Activated CD8-positive, alpha-beta memory T cell treated with anti-CD3 and anti-CD28 coated beads for 24 hours (primary cell): ENCODE measurements at places on chromosomes 16 and 17.

DNA sequence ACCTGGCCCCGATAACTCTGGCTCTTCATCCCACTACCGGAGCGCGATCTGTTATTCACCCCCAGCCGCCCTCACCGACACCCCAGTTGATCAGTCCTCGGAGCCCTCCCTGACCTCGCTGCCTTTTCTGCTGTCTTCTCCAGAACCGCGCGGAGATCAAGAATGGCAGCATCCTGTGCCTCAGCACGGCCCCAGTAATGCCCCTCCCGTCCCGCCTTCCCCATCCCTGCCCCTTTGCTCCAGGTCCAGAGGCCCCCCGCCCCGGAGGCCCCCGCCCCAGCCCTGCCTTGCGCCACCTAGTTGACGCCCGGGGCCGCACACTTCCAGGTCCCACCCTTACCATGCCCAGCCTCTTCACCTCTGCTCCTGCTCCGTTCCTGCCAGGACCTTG lies 872 bp downstream of the ELMO3 start:
- DNase-seq = no peak

DNA sequence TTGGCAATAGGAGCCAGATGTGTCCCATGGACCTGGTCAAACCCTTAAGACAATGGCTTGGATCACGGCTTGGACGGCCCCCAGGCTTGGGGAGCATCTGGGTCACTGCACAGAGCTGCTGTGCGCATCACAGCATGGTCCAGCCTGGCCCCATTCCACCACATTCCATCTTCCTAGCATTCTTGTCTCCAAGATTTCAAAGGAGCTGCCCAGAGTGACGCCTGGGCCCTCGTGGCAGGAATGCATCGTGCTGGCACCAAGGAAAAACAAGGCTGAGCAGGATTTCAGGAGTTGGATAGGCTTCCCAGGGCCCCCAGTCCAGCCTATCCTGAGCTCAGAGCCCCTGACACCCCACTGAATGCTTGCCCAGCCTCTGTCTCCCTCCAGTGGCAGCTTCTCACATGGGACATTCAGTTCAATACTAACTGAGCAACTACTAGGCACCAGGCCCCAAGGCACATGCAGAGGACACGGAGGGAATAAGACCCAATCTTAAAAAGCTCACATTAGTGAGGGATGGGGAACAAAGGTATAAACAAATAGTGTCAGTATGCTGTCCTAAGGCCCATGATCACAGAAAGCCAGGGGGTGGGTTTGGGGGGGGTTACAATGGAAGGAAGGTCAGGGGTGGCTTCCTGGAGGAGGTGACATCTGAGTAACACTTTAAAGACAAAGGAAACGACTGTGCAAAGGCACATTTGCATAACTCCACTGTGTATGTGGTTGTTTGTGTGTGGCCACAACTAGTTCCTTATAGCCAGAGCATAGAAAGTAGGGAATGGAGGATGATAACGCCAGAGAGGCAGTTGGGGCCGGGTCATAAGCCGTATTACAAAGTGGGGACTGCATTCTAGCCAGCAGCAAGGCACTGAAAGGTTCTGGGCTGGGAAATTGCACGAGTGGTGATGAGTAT lies 34.1 kb downstream of the TK2 start:
- no peak for DNase-seq

DNA sequence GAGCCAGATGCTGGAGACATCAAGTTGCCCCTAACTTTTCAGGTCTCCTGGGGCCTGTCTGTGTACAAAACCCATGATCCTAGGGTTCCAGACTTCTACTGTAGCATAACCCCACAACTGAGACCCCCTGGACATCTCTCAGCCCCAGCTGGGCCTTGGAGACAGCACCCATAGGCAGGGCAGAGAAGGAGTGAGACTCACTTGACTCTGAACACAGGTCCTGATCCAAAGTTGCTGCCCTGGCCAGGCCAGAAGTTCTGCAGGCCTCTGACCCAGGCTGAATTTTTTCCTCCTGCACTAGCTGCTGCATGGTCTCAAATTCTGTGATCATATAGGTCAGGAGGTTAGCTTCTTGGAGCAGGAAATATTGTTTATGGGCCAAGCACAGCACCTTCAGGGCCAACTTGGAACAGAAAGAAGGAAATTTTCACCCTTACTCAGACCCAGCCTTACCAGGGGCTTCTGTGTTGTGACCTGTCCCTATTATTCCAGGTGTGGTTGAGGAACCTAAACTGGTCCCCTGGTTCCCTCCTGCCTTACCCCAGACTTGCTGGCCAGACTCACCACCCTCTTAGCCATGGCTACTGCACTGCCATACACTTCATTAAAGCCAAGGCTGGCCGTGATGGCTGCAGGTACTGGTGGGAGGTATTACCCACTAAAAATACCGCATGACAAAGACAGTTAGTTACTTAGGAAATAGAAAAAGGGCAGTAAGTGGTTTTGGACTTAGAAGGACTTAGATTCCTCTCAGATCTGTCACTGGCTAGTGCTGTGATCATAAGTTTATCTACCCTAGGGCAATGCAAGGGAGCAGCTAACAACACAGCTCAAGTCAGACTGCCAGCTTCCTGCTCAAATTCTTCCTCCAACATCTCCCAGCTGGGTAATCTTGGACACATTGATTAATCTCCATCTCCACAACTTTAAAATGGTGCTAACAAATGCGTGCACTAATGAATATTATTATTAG lies 2180.1 kb downstream of the TP53TG3F start:
- no peak for DNase-seq

GRCh38 chr17:39401412-39402243 lies at the start of gene FBXL20:
Gene FBXL20, minus strand, starts transcription at chr17:39401626. Its CDS starts 224 bp downstream, at chr17:39401402.
- peak; percentile 97 for DNase-seq

DNA sequence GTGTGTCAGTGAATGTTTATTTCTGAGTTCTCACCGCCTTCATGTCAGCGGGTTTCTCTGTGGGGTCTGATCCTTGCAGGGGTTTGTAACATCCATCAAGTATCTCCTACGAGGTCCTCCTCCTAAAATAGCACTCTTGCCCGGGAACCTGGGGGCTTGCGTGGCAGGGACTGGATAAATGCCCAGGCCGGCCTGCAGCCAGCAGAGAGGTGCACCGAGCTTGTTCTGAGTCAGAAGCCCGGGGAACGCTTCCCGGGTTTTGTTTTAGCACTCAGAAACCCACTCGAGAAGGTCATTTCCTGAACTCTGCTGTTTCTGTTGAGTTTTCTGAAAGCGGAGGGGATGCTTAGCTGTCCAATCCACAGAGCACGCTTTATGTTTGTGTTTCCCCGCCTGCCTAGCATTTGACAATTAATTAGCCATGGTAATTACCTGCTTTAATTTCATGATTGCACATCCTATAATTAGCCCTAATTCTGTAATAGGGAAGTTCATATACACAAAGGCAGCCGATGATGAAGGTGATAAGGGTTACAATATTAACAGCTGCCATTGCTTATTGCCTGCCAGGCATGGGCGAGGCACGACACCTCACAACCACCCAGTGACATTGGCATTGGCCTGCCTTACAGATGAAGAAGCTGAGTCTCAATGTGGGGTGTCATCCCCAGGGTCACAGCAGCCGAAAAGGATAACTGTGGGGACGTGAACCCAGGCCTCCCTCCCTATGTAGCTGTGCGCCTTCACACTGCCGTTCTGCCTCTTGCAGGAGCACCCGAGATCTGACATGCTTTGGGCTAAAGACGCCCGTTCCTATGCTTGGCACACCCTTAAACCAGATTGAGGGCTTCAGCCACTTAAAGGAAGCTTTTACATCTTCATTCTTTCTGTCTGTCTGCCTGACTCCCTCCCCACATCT lies 333.1 kb downstream of the CPPED1 start:
- no peak for DNase-seq

- DNase-seq = no peak
These were observed 120.6 kb upstream of the RPL38 start for GRCh38 chr17:74082886-74083285.

DNA sequence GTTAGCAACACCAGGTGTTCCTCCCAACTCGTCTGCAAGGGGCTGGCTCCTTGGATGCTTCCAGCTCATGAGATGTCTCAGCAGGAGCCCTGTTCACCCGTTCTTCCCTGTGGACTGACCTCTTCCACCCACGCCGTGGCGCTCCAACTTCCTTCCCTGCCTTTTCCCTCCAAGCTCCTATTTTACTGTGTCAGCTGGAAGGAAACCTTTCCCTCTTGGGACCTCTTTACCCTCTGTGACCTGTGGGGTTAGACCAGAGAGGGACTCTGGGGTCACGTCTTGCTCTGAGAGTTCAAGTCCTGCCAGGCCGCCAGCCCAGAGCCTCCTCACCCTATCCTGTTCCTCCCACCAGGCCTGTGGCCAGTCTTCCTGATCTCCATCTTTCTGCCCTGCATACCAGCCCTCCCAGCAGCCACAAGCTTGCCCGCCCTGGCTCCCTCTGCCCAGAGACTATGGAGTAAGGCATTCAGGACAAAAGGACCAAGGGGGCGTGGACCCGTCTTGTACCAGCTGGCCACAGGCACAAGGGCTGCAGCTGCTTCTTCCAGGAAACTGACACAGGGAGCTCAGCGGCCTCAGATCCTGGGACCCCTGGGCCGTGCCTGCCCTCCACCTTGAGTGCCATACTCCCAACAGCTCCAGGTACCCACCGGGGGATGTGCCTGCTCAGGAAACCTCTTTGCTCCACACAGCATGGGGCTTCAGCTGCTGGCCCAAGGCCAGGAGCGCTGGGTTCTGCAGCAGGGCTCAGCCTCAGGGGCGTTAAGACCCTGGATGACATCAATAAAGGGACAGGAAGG lies 3.0 kb downstream of the PAQR4 start:
- DNase-seq = no peak

DNA sequence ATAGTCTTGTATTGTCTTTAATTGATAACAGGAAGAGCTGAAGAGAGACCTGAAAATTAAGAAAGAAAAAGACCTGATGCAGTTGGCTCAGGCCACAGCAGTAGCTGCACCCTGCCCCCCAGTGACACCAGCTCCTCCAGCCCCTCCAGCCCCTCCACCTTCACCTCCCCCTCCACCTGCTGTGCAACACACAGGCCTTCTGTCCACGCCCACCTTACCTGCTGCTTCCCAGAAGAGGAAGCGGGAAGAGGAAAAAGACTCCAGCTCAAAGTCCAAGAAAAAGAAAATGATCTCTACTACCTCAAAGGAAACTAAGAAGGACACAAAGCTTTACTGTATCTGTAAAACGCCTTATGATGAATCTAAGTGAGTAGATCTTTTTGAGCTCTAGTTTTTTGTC lies 36.8 kb downstream of the C17orf58 start:
- DNase-seq = no peak

- DNase-seq = peak; percentile 75
These were observed 22.1 kb downstream of the FCSK start for GRCh38 chr16:70476272-70477020.

- peak; percentile 85 for DNase-seq
These were observed 7.1 kb upstream of the AKTIP start for GRCh38 chr16:53509906-53510703.

DNA sequence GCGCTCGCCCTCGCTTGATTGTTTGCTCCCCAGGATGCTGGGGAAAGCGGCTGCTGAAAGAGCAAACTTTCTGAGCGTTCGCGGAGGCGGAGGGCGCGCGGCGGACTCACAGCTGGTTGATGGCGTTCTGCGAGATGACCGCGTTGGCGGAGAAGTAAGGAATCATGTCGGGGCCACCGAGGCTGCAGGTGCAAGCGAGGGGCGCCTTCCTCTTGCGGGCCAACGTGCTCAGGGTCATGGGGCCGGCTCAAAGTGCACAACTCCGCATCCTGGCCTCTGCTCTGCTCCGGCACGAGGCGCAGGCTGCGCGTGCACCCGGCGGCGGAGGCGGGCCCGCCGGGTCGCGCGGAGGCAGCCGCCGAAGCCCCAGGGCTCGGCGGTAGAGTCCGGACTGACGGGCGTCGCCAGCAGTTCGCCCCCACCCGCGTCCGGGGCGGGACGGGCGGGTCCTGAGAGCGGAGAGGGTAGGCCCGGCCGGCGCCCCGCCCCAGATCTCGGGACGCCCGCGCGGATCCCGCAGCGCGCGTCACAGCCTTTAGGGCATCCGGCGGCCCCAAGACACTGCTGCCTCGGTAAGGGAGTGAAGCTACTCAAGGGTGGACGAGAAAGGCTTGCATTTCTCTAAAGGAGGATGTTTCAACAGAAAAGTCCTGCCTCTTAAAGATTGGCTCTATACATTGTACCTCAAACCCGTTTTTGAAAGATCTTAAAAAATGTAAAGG lies 138.5 kb upstream of the CORO6 start:
- DNase-seq = peak; percentile 96

DNA sequence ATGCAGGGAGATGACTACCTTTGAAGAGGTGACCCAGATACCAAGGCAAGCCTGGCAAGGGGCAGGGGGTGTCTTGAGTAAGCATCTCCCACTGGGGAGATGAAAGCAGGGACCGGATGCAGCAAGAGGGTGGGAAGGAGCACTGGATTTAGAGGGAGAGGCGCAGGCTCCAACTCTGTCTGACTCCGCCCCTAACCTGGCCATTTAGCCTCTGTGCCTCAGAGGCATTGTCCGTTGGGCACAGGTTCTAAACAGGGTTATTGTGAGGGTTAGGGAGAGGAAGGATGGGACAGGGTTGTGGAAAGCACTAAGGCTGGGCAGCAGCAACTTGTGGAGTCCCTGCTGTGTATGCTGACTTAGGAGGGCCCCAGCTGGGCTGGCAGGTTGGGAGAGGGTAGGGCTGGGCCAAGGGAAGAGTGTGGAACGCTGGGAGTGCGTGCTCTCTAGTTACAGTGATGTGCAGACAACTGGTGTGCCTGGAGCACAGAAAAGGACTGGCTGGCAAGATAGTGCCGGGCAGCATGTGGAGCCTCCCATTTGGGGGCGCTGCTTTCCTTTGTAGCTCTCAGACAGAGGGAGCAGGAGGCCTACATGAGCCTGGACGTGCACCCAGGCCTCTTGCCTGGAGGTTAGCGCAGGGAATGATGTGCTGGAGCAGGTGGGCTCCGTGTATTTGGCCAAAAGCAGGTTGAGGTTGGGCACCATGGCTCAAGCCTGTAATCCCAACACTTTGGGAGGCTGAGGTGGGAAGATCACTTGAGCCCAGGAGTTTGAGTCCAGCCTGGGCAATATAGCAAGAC lies 26.2 kb downstream of the TBX2 start:
- DNase-seq = no peak

- DNase-seq = no peak
These were observed 109.0 kb downstream of the SYCE1L start for GRCh38 chr16:77308163-77308561.

GRCh38 chr16:55624696-55625095 lies 31.1 kb upstream of the SLC6A2 start:
- no peak for DNase-seq

- DNase-seq = no peak
These were observed 66.4 kb downstream of the CDK5R1 start for GRCh38 chr17:32553168-32553567.

DNA sequence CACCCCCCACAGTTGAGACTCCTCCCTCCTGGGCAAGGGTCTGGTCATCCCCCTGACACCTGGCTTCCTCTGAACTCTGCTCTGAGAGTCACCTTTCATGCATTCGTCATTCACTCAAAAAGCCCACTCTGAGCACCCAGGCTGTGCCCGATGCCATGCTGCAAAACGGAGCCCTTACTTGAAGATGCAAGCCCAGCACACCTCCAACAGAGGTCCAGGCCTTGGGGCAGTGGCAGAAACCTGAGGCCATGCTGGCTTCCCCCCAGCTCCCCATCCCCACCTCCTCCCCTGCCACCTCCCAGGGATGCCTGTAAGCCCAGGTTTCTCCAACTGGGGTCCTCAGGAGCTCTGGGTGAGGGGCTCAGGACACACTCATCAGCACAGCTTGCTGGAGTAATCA lies 67.7 kb upstream of the TNRC6C start:
- DNase-seq = no peak
